ENCODE measurements at places on chromosomes 4 and X.

- DNase-seq, result no peak
- H3K36me3 ChIP-seq, result no peaks in the 10 kb centered on the region
- H3K4me1 ChIP-seq, result no peaks in the 10 kb centered on the region
- no peak overlapping the region for H3K27ac ChIP-seq
Observed at GRCh38 chrX:98931216-98931615, 1478.9 kb downstream of the PCDH19 start.

- no peaks in the 10 kb centered on the region for H3K27me3 ChIP-seq
- H3K4me3 ChIP-seq, result no peak overlapping the region
- H3K4me1 ChIP-seq, result peaks cover under 1% of the 10 kb centered on the region
- no peaks in the 10 kb centered on the region for H3K36me3 ChIP-seq
- no peak overlapping the region for H3K27ac ChIP-seq
Observed at GRCh38 chrX:12885508-12885907, 18.6 kb downstream of the TLR7 start.

- no peak for DNase-seq
- H3K27ac ChIP-seq, result no peak overlapping the region
- H3K36me3 ChIP-seq, result no peaks in the 10 kb centered on the region
- no peak overlapping the region for H3K4me3 ChIP-seq
- H3K4me1 ChIP-seq, result no peaks in the 10 kb centered on the region
Observed at GRCh38 chr4:156295676-156296195, 342.1 kb upstream of the CTSO start.

GRCh38 chr4:82578935-82579334 is 17.1 kb upstream of the TMEM150C start:
- no peak overlapping the region for H3K27ac ChIP-seq
- no peaks in the 10 kb centered on the region for H3K36me3 ChIP-seq
- H3K4me3 ChIP-seq, result no peak overlapping the region
- H3K4me1 ChIP-seq, result no peaks in the 10 kb centered on the region

DNA sequence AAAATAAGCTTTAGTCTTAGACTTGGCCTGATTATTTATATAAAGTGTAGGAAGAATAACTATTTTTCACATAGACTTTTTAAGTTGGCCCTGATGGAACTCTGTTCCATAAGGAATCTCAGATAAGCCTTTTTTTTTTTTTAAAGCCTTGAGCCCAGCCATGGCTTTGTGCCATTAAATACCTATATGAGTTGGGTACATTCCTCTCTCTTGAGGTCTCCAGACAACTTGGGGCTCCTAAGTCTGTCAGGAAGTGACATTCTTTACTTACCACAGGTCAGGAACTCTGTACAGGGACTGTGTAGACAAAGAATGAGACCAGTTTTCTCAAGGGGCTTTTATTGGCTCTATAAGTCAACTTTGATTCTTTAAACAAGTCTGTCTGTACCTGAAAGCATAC is 27.1 kb upstream of the IGFBP7 start:
- no peak overlapping the region for H3K4me3 ChIP-seq
- no peak for DNase-seq
- H3K4me1 ChIP-seq, result no peaks in the 10 kb centered on the region

DNA sequence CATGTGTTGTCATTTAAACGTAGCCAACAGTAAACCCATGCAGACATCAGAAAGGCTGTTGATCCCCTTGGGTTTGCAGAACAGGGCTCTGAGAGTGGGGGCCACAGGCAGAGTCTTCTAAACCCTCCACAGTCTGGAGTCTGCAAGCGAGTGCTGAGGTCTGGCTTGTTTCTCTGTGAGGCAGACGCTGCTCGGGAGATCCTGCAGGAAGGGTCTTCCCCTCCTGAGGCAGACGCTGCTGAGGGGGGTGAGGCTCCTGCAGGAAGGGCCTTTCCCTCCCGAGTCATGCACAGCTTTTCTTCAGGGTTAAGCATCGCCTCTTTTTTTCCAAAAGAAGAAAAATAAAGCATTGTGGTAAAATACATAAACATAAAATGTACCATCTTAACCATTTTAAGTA is 17.1 kb upstream of the PDE6B start:
- no peaks in the 10 kb centered on the region for H3K27me3 ChIP-seq
- no peaks in the 10 kb centered on the region for H3K36me3 ChIP-seq
- H3K27ac ChIP-seq, result no peak overlapping the region
- peaks cover 3% of the 10 kb centered on the region for H3K4me1 ChIP-seq
- H3K4me3 ChIP-seq, result no peak overlapping the region
- no peak for DNase-seq

DNA sequence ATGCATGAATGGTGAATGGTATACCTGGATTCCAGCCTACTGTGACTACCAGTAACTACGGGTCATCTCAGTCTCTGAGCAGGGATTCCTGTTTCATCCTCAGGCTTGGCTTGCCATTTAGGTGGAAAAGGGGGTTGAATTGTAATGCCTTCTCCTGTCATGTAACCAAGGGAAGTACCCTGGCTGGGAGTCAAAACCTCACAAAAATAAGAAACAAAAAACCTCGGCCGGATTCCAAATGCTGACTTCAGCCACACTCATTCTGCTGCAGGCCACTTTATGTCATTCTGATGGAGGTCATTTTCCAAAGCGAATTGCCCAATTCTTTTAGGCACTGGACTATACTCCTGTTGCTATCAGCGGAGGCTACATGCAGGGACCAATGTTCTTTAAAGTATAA is 324.7 kb downstream of the LDB2 start:
- no peak overlapping the region for H3K27ac ChIP-seq
- H3K4me1 ChIP-seq, result no peaks in the 10 kb centered on the region
- DNase-seq, result no peak
- H3K4me3 ChIP-seq, result no peak overlapping the region
- H3K27me3 ChIP-seq, result no peaks in the 10 kb centered on the region

GRCh38 chrX:107324493-107325310 is 118.3 kb downstream of the DNAAF6 start:
- H3K36me3 ChIP-seq, result no peaks in the 10 kb centered on the region
- H3K27me3 ChIP-seq, result peaks cover 4% of the 10 kb centered on the region
- H3K27ac ChIP-seq, result no peak overlapping the region
- H3K4me1 ChIP-seq, result peaks cover 2% of the 10 kb centered on the region
- no peak overlapping the region for H3K4me3 ChIP-seq

GRCh38 chr4:32932156-32932555 is 2212.0 kb downstream of the PCDH7 start:
- H3K4me1 ChIP-seq, result no peaks in the 10 kb centered on the region
- H3K27ac ChIP-seq, result no peak overlapping the region
- H3K27me3 ChIP-seq, result no peaks in the 10 kb centered on the region
- no peak for DNase-seq
- no peak overlapping the region for H3K4me3 ChIP-seq

GRCh38 chr4:92241094-92241493 is 62.7 kb upstream of the GRID2 start:
- no peaks in the 10 kb centered on the region for H3K36me3 ChIP-seq
- H3K4me1 ChIP-seq, result no peaks in the 10 kb centered on the region
- no peak overlapping the region for H3K27ac ChIP-seq
- H3K27me3 ChIP-seq, result no peaks in the 10 kb centered on the region
